ENCODE measurements at places on chromosomes 11 and 22. TPM values are rescaled to one million over a fixed set of nuclear protein-coding genes. Genes with fewer than 3 reads are reported as not detected.

Gene SPA17
- total RNA-seq: 28.1 TPM

DNA sequence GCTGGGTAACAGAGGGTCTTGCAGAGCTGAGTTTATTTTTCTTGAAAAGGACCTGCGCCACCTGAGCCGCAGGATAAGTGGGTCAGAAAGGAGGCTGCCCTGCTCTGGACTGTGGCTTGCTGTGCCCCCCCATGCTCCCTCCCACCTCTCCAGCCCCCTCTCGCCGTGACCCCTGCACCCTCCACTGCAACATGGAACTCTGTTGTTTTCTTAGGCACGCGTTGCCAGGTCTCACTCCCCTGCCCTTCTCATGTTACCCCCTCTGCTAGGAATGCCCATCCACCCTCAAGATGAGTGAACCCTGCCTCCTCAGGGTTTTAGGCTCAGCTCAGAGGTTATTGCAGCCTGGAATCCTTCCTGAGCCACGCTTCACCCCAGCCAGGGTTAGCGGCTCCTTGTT lies 10.8 kb downstream of the ETS1 start:
- no peak for DNase-seq

GRCh38 chr22:44444341-44445306 lies 53.4 kb downstream of the RTL6 start:
- no peak for DNase-seq

DNA sequence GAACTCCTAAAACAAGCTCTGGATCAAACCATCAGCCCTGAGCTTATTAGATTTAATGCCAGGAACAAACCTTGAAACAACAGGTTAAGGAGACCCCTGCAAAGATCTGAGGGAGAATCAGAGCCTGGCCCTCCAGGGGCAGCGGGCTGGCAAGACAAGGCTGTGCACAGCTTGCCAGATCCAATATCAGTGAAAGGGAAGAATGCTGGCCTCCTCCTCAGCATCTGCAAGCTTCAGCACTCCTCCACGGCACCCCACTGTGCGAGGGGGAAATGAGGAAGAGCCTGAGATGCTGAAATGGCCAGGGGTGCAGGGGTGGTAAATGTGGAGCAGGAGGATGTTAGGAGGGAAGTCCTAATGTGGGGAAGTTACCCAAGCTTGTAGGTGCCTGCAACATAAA lies 167.0 kb downstream of the TENM4 start:
- no peak for DNase-seq

Gene IGLL5
- total RNA-seq: not detected

Gene TP53I11
- 34.4 TPM for total RNA-seq
